Spleen (tissue), 13 donors: ENCODE measurements at places on chromosomes 2 and 18. TPM values are rescaled to one million over a fixed set of nuclear protein-coding genes. Genes with fewer than 3 reads are reported as not detected.
A peak's percentile ranks its signal among the peaks of the same experiment; 100 is the strongest.

The PLA2R1 gene
- total RNA-seq, result 9.1 TPM

The GCKR gene
- total RNA-seq, result 5.4 TPM

The MBD5 gene
- total RNA-seq, result 78.2 TPM

The HTRA2 gene
- 36.4 TPM for total RNA-seq

The TTN gene
- total RNA-seq, result 21.8 TPM

GRCh38 chr2:73314441-73314840 lies 21.1 kb upstream of the EGR4 start:
- H3K4me1 ChIP-seq, result no peaks in the 10 kb centered on the region
- H3K4me3 ChIP-seq, result no peak overlapping the region
- H3K27ac ChIP-seq, result no peak overlapping the region
- no peaks in the 10 kb centered on the region for H3K36me3 ChIP-seq
- DNase-seq, result no peak
- H3K27me3 ChIP-seq, result peaks cover 39% of the 10 kb centered on the region

- H3K4me3 ChIP-seq, result no peak overlapping the region
- H3K27me3 ChIP-seq, result no peaks in the 10 kb centered on the region
- DNase-seq, result no peak
- no peaks in the 10 kb centered on the region for H3K36me3 ChIP-seq
- no peaks in the 10 kb centered on the region for H3K4me1 ChIP-seq
- H3K27ac ChIP-seq, result no peak overlapping the region
These were observed 96.6 kb downstream of the MBD2 start for GRCh38 chr18:54127759-54128378.

DNA sequence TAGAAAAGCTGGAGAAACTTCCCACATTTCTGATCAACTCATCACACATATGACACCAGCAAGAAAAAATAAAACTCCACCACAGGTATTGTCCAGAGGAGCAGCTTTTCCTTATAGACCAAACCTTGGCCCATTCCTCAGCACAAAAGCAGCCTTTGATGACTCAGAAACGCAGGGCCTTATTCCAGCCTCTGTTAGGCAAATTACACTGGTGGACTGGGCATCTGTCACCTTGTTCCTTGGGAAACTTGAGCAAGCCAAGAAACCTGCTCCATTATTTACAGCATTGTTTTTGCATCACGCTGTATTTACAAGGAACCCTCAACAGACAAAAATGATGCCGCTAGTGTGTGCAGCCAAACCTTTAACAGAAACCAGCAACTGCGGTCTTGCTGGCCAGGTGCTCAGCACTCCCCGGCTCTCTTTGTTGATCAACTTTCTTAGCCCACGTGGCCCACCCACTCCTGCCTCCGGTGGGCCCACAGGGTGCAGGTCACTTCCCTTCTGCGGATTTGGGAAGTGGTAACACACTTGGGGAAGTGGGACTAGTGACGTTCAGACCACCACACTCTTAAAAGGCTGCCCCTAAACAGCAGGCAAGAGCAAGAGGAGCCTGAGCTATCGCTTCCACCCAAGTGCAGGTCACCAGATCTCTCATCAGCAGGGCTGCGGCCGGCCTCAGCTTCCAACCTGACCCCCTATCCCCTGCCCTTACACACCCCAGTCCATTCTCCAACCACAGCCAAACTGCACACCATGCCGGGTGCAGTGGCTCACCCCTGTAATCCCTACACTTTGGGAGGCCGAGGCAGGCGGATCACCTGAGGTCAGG lies 1.5 kb downstream of the AP1S3 start:
- peak overlapping the region; percentile 77 for H3K27ac ChIP-seq
- H3K27me3 ChIP-seq, result no peaks in the 10 kb centered on the region
- H3K4me3 ChIP-seq, result peak overlapping the region; percentile 94
- DNase-seq, result peak; percentile 86

DNA sequence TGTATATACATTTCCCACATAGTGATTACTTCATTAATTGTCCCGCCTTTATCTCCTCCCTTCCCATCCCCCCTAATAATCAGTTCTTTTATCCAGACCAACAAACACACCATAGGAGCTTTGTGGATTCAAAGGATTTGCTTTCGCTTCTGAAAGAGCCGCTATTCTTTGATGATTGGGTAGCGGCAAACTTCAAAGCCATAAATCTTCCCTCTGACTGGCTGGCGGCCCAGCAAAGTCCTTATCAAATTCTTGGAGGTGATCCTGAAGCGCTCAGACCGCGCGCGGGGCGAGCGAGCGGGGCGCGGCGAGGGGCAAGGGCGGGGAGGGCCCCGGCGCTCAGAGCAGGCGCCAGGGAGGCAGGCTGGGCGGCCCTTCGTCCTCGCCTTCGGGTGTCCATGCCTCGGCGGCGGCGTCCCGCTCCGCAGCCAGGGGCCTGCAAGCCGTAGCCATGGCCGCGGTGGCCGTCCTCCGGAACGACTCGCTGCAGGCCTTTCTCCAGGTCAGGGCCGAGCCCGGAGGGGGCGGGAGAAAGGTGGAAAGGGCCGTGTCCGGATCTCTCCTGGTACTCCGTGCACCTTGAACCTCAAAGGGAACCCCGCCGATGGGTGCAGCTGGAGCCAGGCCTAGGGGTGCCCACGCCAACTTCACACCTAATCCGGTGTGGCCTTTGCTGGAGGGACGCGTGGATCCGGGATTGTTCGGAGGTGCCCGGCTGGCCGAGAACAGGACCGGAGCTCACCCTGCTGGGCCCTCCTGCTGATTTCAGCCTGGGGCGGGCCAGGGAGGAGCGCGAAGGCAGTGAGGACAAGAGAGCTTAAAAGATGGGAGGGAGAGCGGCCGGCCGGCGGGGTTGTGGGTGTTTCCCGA lies at the start of gene SP5:
Gene SP5 (plus strand): TSS at position 276 of the 870 bp plus-strand sequence. CDS start 176 bp downstream, at position 452.
- peaks cover 79% of the 10 kb centered on the region for H3K27me3 ChIP-seq
- no peak for DNase-seq
- H3K27ac ChIP-seq, result no peak within 1 kb of the TSS
- peaks cover 37% of the 10 kb centered on the region for H3K4me1 ChIP-seq
- H3K4me3 ChIP-seq, result peak within 1 kb of the TSS; percentile 55
- no peaks in the 10 kb centered on the region for H3K36me3 ChIP-seq

DNA sequence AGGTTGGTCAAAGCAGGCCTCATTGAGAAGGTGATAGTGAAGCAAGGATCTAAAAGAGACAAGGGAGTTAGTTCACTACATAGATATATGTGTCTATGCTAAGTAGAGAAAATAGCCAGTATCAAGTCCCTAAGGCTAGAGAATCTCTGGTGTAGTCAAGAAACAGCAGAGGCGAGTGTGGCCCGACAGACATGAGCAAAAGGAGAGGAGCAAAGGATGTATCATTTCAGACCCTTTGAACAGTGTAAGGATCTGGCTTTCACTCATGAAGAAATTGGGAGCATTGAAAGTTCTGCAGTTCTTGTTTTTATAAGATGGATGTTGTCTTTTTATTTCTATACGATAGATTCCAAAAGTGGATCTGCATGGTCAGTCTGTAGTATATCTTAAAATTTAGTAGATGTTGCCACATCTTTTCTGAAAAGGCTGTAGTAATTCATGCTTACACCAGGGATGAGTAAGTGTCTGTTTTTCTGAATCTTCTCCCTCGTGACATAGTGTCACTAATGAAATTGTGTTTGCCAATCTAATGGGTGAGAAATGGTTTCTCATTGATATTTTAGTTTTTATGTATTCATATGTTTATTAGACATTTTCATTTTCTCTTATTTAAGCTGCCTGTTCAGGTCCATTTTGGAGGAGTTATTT lies 18.8 kb downstream of the SP100 start:
- no peak for DNase-seq
- H3K27ac ChIP-seq, result peak overlapping the region; percentile 49
- no peaks in the 10 kb centered on the region for H3K27me3 ChIP-seq
- peaks cover 71% of the 10 kb centered on the region for H3K4me1 ChIP-seq

GRCh38 chr2:1748176-1748740 lies 3.9 kb upstream of the PXDN start:
- no peak overlapping the region for H3K27ac ChIP-seq
- H3K4me1 ChIP-seq, result no peaks in the 10 kb centered on the region
- no peaks in the 10 kb centered on the region for H3K27me3 ChIP-seq
- DNase-seq, result no peak

- no peaks in the 10 kb centered on the region for H3K36me3 ChIP-seq
- H3K27me3 ChIP-seq, result no peaks in the 10 kb centered on the region
- peaks cover 25% of the 10 kb centered on the region for H3K4me1 ChIP-seq
- peak; percentile 75 for DNase-seq
- H3K27ac ChIP-seq, result peak overlapping the region; percentile 93
- peak overlapping the region; percentile 50 for H3K4me3 ChIP-seq
These were observed 43.4 kb downstream of the ZNF516 start for GRCh38 chr18:76451396-76452331.

DNA sequence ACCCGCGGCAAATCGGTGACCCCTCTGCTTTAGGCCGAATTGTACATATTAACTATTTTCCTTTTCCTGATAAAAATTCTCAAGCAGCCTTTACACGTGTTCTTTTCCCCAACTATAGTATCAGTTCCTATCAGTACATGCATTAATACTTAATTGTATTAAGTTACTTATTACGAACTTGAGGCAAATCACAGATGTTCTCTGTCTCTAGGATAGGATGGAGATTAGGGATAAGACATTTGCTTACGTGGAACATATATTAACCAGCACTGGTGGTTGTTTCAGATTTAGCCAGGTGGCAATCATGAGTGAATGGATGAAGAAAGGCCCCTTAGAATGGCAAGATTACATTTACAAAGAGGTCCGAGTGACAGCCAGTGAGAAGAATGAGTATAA lies 675 bp downstream of the GEMIN6 start:
- H3K27ac ChIP-seq, result peak overlapping the region; percentile 78
- DNase-seq, result no peak
- peaks cover 36% of the 10 kb centered on the region for H3K36me3 ChIP-seq
- no peaks in the 10 kb centered on the region for H3K27me3 ChIP-seq
- H3K4me1 ChIP-seq, result peaks cover 18% of the 10 kb centered on the region
- H3K4me3 ChIP-seq, result peak overlapping the region; percentile 62

GRCh38 chr2:151630372-151630771 lies 103.9 kb downstream of the NEB start:
- H3K4me1 ChIP-seq, result no peaks in the 10 kb centered on the region
- H3K27me3 ChIP-seq, result no peaks in the 10 kb centered on the region
- DNase-seq, result no peak
- H3K4me3 ChIP-seq, result no peak overlapping the region
- no peak overlapping the region for H3K27ac ChIP-seq
- H3K36me3 ChIP-seq, result no peaks in the 10 kb centered on the region

GRCh38 chr2:24579053-24579803 lies 88.2 kb downstream of the NCOA1 start:
- no peaks in the 10 kb centered on the region for H3K36me3 ChIP-seq
- H3K4me1 ChIP-seq, result peaks cover 9% of the 10 kb centered on the region
- DNase-seq, result no peak
- H3K27me3 ChIP-seq, result no peaks in the 10 kb centered on the region
- H3K4me3 ChIP-seq, result no peak overlapping the region

DNA sequence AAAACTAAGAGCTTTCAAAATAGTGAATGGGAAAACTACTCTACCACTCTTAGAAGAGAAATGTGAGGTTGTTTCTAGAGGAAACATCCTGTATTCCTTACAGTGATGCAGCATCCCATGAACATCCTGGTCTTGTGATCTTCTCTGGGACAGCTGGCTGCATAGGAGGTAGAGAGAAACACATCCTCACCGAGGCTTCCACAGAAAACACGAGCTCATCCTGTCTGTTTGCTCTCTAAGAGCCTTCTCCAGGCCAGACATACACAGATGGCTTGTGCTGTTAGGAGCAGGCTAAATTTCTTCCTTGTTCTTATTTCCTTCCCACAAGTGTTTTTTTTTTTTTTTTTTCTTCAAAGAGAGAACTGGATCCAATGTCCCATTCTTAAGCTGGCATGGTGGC lies 14.7 kb upstream of the FZD7 start:
- H3K4me1 ChIP-seq, result no peaks in the 10 kb centered on the region
- no peaks in the 10 kb centered on the region for H3K27me3 ChIP-seq
- no peaks in the 10 kb centered on the region for H3K36me3 ChIP-seq
